A673 (cell line): ENCODE measurements at places on chromosomes 3 and 15. TPM values are rescaled to one million over a fixed set of nuclear protein-coding genes. Genes with fewer than 3 reads are reported as not detected.
A peak's percentile ranks its signal among the peaks of the same experiment; 100 is the strongest.

ADAMTS17 gene
- 0.15 TPM in 1 of 2 replicates, not detected in the other for total RNA-seq

CCR8 gene
- not detected in 2 replicates for total RNA-seq

DNA sequence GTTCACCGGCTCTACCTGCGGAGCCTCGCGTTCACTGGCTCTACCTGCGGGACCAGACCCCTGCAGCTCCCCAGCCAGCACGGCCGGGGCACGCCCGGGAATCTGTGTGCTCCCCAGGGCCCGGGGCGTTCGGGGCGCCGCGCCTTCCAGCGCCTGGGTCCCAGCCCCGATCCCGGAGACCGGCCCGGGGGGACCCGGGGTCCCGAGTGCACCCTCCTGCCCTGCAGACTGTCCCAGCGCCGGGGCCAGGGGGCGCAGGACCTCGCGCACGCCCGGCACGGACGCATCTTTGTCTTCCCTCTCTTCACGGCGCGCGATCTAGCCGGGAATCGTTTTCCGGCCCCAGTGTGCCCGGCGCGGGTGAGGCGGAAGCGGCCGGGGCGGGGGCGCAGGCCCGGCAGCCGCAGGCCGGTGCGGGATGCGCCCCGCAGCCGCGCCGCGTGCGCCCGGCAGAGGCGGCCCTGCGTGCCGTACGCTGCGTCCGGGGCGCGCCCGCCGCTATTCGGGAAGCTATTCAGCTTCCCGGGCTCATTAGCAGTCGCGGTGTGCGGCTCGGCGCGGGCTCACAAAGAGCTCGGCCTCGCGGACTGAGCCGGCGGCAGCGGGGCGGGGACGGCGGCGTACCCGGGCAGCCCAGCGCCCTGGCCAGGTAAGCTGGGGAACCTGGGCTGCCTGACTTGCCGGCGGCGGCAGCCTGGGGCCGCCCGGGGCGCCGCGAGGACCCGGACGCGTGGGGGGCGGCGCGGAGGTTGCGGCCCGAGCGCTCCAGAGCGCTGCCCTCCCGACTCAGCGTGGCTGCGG, at the start of gene APBA2:
Gene APBA2 (plus strand): TSS at position 345 of the 801 bp plus-strand sequence. CDS start 167,911 bp downstream, outside the sequence.
- DNase-seq = peak; percentile 58
- H3K4me3 ChIP-seq = peak within 1 kb of the TSS; percentile 54
- no peaks in the 10 kb centered on the region for H3K36me3 ChIP-seq
- peak within 1 kb of the TSS; percentile 37 for H3K27ac ChIP-seq
- H3K27me3 ChIP-seq = no peaks in the 10 kb centered on the region

DNA sequence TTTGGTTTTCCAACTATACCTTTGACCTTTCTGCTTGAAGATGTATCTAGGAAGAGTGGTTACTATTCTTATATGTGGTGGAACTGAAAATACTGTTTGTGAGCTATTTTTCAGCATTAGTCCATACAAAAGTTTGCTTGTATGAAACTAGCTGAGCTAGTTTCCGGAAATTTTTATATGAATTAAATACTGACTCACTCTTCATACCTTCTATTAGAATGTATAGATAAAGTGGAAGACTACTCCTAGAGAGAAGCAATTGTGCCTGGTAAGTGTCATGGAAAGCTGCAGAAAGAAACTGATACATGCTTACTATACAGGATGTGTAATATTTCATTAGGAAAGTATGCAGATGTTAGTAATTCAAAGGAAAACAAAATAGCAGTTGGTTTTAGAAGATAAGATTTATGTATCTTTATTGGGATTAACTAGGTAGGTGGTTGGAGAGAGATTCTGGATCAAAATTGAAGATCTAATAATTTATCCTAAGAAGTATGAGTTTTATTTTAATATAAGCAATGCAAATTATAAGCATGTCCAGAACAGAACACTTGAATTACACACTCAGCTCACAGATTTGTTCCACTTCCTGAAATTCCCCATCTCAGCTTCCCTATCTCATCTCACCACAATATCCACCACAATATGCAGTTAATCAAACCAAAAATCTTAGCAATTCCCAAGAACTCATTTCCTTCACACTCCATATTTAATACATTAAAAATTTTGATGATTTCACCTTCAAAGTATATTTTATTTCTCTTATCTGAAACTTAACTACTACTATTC, 82.8 kb downstream of the BCHE start:
- H3K36me3 ChIP-seq = no peaks in the 10 kb centered on the region
- H3K27me3 ChIP-seq = no peaks in the 10 kb centered on the region
- H3K4me1 ChIP-seq = no peaks in the 10 kb centered on the region
- H3K4me3 ChIP-seq = no peak overlapping the region

- no peak overlapping the region for H3K27ac ChIP-seq
- no peak overlapping the region for H3K4me3 ChIP-seq
- no peaks in the 10 kb centered on the region for H3K27me3 ChIP-seq
- DNase-seq = no peak
Observed at GRCh38 chr15:73934281-73934680, 8.0 kb downstream of the LOXL1 start.

DNA sequence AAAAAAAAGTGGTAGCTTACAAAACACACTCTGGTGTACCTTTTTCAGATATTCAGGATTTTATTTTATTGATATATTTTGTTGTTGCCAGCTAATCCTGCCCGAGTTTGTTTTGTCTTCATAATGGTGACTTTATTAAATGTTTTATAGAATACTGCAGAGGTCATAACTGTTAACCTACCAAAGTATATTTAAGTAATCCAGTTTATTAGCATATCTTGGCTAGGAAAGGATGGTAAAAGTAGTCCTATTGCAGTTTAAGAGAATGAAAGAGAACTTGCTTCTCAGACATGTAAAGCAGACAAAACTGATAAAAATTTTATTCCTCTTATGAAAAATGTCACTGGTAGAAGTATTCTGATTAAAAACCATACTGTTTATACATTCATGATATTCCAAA, 59.2 kb upstream of the IGSF10 start:
- H3K27ac ChIP-seq = no peak overlapping the region
- H3K36me3 ChIP-seq = no peaks in the 10 kb centered on the region
- no peaks in the 10 kb centered on the region for H3K4me1 ChIP-seq
- H3K27me3 ChIP-seq = no peaks in the 10 kb centered on the region
- DNase-seq = no peak
- no peak overlapping the region for H3K4me3 ChIP-seq

GRCh38 chr15:72307026-72307425, 12.9 kb downstream of the CELF6 start:
- H3K36me3 ChIP-seq = no peaks in the 10 kb centered on the region
- H3K4me1 ChIP-seq = no peaks in the 10 kb centered on the region
- no peak overlapping the region for H3K27ac ChIP-seq
- peaks cover 21% of the 10 kb centered on the region for H3K27me3 ChIP-seq
- DNase-seq = no peak
- H3K4me3 ChIP-seq = no peak overlapping the region

EXD1 gene
- total RNA-seq = not detected in 2 replicates
